HEK293T (cell line): ENCODE measurements at places on chromosomes 4 and X.
A peak's percentile ranks its signal among the peaks of the same experiment; 100 is the strongest.

GRCh38 chr4:14267373-14268060, 640.0 kb upstream of the BOD1L1 start:
- DNase-seq, result no peak

DNA sequence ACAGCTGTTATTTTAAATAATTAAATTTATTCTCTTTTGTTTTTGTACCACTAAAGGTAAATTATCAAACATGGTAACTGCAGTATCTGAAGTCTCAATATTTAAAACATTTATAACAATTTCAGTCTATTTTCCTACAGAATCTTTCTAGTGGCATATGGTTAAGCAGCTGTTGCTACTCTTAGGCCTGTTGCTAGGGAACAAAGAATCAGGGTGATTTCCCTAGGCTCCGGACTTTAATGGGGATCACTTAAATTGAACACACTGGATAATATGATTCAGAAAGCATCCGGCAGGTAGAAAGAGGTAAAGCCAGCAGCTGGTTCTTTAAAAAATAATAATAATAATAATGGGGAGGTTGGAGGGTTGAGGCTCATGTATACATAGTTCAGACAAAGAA, 17.6 kb downstream of the FBXO8 start:
- no peak for DNase-seq

DNA sequence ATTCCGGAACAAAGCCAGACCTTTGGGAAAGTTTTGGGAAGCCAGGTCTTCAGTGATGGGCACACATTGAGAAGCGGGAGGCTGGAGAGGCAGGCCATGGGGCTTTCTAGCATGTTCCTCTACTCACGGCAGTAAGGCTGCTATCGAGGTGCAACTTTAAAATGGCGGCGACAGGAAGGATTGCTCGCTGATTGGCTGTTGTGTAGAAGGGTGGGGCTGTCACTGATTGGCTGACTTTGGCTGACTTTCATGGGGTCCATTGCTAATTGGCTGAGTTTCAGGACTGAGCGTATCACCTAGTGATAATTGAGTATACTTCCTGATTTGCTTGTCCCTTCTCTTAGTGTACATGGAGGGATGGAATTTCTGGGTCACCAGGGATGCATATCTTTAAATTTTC, 19.7 kb upstream of the GLOD5 start:
- DNase-seq, result no peak

GRCh38 chr4:14180166-14180565, 552.6 kb upstream of the BOD1L1 start:
- DNase-seq, result no peak

GRCh38 chr4:22410645-22411247, 105.1 kb downstream of the ADGRA3 start:
- DNase-seq, result no peak

GRCh38 chrX:9122519-9123245, 88.8 kb upstream of the FAM9B start:
- no peak for DNase-seq

GRCh38 chrX:10142041-10142599, 14.7 kb upstream of the CLCN4 start:
- no peak for DNase-seq

- DNase-seq, result no peak
Measured at GRCh38 chr4:142858446-142858845, 12.3 kb upstream of the INPP4B start.

- DNase-seq, result peak; percentile 46
Measured at GRCh38 chrX:14528629-14529289, 577 bp upstream of the GLRA2 start.
